ENCODE measurements at places on chromosomes 5 and 9.

DNA sequence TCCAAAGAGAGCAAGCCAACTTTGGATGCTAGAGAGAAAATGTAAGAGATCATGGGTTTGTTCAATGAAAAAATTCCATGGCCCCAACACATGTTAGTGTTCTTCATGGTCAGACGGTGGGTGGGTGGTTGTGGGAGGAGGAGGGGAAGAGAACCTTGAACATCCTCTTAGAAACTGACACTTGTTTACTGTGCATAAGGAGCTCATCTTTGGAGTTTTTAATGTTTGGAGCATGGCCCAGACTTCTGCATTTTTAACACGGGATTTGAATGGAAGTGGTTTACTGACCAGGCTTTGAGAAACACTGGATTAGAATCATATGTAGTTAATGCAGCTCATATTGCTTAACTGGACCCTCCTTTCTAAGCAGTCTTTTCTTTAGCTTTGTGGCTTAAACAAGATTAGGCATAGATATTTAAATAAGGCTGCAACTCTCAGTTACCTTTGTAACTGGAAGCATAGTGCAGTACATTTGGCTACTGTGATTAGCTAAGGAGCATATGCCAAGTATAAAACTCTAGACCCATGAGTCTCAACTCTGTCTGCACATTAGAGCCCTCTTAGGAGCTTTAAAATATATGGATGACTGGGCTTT, 60.1 kb downstream of the FOCAD start:
- DNase-seq, result no peak

GRCh38 chr5:121108725-121109124, 644.6 kb downstream of the PRR16 start:
- no peak for DNase-seq

GRCh38 chr5:17190242-17190778, 27.1 kb upstream of the BASP1 start:
- DNase-seq, result no peak

DNA sequence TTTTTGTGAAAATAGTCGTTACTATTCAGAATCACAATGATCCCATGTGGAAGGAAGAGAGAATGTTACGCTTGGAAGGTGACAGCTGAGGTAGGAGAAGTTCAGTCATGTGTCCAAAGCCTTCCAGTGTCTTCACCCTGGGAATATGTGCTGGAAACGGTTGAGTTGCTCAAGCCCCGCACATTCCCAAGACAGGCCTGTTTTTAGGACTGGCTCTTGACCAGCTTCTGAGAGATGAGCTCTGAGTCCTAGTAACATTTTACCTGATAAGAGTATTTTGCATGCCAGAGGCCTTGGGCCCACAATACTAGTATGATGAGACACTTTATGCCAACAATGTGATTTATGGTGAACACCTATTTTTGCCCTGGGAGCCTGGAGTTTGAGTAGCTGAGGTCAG, 101.7 kb downstream of the LMNB1 start:
- DNase-seq, result no peak

DNA sequence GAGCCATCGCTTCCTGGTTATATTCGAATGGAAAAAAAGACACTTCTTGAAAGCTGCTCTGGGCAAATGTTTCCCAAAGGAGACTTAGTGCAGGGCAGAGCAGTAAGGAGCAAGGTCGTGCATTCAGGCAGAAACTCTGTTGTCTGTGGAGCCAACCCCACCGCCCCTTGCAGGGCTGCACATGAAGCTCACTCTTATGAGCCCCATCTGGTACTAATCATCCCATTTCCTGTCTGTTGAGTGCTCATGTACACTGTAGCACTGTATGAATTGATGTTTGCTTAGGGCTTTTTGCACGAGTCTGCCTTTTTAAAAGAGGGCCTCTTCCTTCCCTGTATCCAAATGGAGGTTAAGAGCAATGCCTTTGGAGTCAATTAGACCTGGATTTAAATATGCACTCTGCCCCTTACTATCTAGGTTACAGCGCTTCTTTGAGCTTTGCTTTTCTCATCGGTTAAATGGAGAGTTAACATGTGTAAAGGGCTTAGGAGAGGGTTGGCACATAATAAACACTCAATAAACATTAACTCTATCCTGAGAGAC, 25.4 kb downstream of the HMHB1 start:
- DNase-seq, result peak; percentile 90

- no peak for DNase-seq
Measured at GRCh38 chr5:31682025-31682424, 43.1 kb downstream of the PDZD2 start.

GRCh38 chr9:129177443-129177790, 644 bp downstream of the IER5L start:
- no peak for DNase-seq

- peak; percentile 93 for DNase-seq
Measured at GRCh38 chr5:59548807-59549357, 344.6 kb downstream of the PDE4D start.

GRCh38 chr5:34685485-34686165, 29.5 kb downstream of the RAI14 start:
- no peak for DNase-seq

GRCh38 chr5:39148983-39149534, 70.3 kb downstream of the FYB1 start:
- DNase-seq, result no peak

- no peak for DNase-seq
Measured at GRCh38 chr5:89204756-89205155, 321.8 kb upstream of the MEF2C start.

DNA sequence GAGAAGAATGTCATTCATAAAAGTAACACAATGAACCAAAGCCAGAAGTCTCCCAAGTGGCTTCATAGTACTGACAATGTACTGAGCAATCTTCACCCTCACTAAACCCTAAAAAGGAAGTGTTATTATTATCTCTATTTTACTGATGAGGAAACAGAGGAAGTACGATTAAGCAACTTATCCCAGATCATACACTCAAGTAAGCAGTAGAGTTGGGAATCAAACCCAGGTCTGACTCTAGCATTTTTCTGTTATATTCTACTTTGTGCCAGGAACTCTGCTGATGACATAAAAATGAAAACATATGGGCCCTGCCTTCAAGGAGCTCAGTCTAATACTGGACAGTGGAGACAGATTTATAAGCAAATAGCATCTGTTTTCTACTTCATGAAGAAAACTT, 109.2 kb downstream of the RAPGEF6 start:
- DNase-seq, result no peak

- no peak for DNase-seq
Measured at GRCh38 chr5:122704247-122705036, 70.4 kb upstream of the SNX2 start.

GRCh38 chr9:77935974-77936373, 95.6 kb downstream of the GNAQ start:
- no peak for DNase-seq

DNA sequence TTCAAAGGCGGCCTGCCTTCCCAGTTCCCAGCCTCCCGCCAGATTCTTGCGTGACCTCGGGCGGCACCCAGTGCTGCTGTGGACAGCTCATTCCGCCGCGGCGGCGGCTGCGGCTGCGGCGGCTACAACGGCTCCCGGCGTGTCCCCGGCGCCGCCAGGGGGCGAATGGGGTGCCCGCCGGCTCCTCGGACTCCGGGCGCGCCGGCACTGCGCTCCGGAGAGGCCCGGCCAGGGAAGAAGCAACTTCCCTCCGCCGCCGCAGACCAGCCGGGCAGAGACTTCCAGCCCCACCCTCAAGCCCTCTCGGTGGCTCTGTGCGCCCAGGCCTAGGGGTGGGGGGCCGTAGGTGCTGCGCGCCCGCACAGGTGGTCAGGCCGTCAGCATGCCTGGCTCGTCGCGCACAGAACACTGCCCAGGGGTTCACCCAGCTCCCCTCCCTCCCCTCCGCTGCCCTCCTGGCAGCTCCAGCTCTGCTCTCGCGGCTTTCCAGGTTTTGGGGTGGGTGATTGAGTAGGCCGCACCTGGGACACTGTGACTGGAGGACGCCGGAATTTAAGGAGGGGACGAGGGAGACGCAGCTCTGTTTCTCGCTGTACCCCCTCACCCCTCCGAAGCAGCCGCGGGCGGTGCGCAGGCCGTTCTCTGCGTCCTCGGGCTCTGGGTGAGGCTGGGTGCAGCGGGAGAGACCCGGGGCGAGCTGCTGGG, 20.2 kb downstream of the IGIP start:
- no peak for DNase-seq

- DNase-seq, result no peak
Measured at GRCh38 chr5:63963926-63964325, 1.7 kb upstream of the HTR1A start.

GRCh38 chr9:19320495-19320894, 59.5 kb downstream of the RPS6 start:
- no peak for DNase-seq

- no peak for DNase-seq
Measured at GRCh38 chr5:74034733-74035132, 408.7 kb downstream of the ARHGEF28 start.

DNA sequence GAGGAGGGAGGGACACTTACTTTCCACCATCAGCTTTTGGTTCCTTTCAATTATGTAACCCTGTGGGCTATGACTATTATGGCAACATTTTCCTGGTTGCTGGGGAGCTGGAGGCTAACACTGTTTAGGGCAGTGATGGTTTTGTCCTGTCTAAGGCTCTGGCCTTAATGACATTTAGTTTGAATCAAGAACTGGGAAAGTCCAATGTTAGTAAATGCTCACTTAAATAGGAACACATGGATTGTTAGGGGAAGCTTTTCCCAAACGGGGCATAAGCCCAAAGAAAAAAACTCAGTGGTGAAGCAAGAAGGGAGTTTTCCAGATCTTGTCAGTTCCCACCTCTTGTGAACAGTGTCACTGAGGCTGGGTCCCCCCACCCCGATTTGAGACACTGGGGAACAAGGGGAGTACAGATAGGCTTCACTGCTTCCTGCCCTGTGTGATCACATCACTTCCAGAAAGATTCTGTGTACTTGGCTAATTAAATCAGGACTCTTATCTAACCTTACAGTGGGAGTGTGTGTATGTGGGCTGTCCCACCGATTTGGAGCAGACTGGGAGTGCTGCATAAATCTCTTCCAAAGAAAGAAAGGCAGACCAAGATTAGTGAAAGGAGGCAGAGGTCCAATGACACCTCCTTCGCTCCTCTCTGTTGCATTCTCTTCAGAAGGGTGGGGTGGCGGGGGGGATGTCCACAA, 206.4 kb downstream of the PTTG1 start:
- DNase-seq, result no peak

- no peak for DNase-seq
Measured at GRCh38 chr5:40223884-40224402, 455.8 kb upstream of the PTGER4 start.

DNA sequence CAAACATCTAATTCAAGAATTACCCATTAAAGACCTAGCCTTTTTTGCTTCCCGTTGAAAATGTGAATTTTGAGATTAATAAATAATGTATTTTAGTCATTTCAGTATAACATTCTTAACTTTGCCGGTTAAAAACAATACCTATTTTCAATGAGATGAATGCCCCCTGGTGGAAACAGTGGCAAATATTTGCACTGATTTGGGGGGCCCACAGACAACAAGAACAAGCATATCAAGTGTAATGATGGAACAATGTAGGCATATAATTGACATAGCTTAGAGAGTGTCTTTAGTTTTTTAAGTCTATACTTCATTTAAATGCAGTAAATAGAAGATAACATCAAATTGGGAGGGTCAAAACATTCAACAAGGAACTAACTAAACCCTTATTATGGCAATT, 111.9 kb downstream of the NTRK2 start:
- DNase-seq, result no peak

DNA sequence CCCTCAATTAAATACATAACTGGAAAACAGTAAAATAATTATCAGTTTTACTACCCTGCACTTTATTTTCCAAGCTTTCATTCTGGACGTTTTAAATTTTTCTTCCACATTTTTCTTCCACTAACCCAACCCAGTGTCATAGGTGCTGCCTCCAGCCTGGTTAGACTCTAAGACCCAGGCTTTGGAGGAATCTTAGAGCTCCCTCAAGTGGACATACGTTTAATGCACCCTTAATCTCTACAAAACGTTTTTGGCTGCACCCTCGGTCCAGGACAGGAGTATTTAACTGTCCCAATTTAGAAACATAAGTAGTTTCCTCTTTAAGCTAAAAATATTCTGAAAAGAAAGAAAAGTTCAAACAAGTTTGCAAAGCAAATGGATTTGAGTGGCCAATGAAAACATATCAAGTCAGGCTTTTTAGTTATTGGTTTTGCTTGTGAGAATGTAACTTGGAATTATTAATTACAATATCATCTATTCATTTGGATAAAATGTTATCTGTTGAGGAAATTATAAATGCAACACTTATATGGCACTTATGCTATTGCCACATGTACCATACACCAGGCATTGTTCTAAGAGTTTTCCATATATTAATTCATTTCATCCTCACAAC, 38.9 kb downstream of the CDH6 start:
- no peak for DNase-seq

GRCh38 chr5:109041317-109041716, 293.6 kb downstream of the FER start:
- no peak for DNase-seq

GRCh38 chr5:143805861-143806260, 6.1 kb upstream of the HMHB1 start:
- no peak for DNase-seq

- no peak for DNase-seq
Measured at GRCh38 chr9:125660557-125660956, 46.5 kb downstream of the MAPKAP1 start.

GRCh38 chr5:41256400-41256799, 43.1 kb upstream of the C6 start:
- no peak for DNase-seq

- no peak for DNase-seq
Measured at GRCh38 chr5:38590838-38591522, 34.5 kb upstream of the LIFR start.

DNA sequence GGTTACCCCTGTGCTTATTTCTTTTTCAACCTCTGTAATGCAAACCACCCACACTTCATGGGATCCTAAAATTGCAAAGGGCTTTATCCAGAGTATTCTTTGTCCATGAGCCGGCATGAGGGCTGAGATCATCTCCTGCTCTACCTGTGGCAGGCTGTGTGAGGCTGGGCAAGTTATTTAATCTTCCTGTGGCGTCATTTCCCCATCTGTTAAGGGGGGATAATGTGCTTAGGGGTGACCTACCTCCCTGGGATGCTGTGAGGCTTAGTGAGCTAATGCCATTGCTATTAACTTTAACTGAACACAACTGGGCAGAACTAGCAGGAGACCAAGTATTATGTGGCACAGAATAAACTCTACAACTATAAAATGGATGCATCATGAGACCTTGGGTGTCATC, 17.0 kb downstream of the FRMPD1 start:
- DNase-seq, result no peak

GRCh38 chr5:159456261-159456660, 126.0 kb upstream of the IL12B start:
- DNase-seq, result no peak

DNA sequence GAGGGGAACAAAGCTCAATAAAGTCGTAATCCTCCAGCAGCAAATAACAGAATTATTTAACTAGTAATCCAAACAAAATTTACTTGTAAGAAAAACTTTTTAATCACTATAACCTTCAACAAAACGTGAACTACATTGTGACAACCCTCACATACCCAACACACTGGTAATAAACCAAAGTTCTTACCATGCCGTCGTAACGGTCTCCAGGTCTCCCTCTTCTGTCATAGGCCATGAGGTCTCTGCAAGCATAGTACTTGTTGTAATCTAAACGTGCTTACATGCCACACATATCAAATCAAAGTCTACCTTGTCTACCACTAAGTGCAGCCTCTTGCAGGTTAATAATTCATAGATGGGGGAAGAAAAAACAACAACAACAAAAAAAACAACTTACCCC, 8.5 kb downstream of the HNRNPK start:
- DNase-seq, result no peak

Measured in NCI-H1436 treated with DMSO at 0.1 percent for 48 hours (cell line).